ENCODE measurements at places on chromosomes 13 and 19.

- peak; percentile 68 for DNase-seq
Observed at GRCh38 chr19:58326914-58327726, at the start of gene ZSCAN22. ZSCAN22 (plus strand) TSS chr19:58326994; CDS start chr19:58334803, 7,809 bp downstream.

GRCh38 chr13:77390391-77390790 is 63.5 kb upstream of the MYCBP2 start:
- no peak for DNase-seq

- no peak for DNase-seq
Observed at GRCh38 chr13:78476910-78477309, 126.4 kb downstream of the POU4F1 start.

DNA sequence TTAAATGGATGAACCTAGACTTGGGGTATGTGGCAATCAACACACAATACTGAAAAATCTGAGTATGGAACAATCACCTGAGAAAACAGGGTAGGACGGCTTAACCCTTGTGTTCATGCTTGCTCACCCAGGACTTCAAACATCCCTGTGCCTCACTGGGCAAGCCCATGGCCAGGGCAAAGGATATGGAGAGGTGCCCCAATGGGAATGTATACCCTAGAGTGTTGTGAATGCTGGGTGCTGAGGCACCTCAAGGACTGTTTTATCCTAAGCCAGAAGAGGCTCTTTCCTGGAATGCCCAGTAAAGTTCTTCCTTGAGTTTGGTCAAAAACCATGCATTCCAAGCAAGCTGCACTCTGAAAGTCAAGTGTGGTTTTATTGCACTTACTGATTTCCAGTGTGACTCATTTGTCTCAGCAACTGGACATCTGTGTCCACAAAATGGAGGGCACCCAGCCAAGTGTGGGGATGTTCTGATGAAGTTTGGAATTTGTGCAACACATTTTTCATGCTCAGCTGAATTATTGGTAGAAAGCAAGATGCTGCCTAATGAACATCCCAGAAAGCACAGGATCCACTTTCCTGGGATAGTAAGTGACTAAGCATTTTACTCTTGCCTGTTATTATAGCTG is 531.3 kb downstream of the RFC3 start:
- DNase-seq: no peak

DNA sequence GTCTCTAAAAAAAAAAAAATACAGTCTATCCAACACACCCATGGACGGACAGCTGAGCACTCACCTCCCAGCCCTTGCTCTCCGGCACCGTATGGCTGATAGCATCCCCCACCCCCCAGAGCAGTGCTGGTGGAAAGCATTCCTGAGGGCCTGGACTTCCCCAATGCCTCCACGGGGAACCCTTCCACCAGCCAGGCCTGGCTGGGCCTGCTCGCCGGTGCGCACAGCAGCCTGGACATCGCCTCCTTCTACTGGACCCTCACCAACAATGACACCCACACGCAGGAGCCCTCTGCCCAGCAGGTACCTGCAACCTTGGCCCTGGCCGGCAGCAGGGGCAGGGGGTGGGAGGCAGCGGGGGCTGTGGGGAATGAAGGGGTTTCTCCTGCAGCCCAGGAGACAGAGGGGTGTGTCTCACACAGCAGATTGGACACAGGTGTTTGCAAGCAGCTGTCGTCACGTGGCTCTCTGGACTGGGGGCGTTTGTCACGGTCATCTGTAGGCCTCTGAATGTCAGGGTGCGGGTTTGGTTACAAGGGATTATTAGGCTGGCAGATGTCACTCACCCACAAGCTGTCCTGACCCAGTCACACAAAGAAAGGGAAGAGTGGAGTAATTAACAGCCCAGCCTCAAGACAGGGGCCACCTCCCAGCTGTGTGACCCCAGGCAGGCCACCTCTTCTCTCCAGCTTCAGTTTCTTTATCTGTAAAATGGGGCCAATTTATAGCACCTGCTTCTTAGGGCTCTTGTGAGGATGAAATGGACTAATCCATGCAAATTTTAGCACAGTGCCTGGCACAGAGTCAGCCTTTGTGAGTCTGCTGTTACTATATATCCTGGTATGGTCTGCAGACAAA is 19.3 kb downstream of the PLD3 start:
- no peak for DNase-seq

GRCh38 chr19:55704494-55705245 is 29.6 kb downstream of the EPN1 start:
- no peak for DNase-seq
